ENCODE measurements at places on chromosomes 6 and 20.
A peak's percentile ranks its signal among the peaks of the same experiment; 100 is the strongest.

- no peaks in the 10 kb centered on the region for H3K36me3 ChIP-seq
- no peak overlapping the region for H3K27ac ChIP-seq
- H3K27me3 ChIP-seq, result peaks cover 5% of the 10 kb centered on the region
- no peak for DNase-seq
- peaks cover 3% of the 10 kb centered on the region for H3K4me1 ChIP-seq
Measured at GRCh38 chr6:169225887-169226286, 27.8 kb downstream of the THBS2 start.

GRCh38 chr6:153956808-153957207 is 82.2 kb upstream of the OPRM1 start:
- H3K27ac ChIP-seq, result no peak overlapping the region
- no peak overlapping the region for H3K4me3 ChIP-seq
- H3K27me3 ChIP-seq, result no peaks in the 10 kb centered on the region
- no peak for DNase-seq

- no peaks in the 10 kb centered on the region for H3K4me1 ChIP-seq
- DNase-seq, result no peak
- H3K27me3 ChIP-seq, result no peaks in the 10 kb centered on the region
- peak overlapping the region; percentile 50 for H3K27ac ChIP-seq
Measured at GRCh38 chr20:50587291-50587961, 77.2 kb downstream of the PTPN1 start.

DNA sequence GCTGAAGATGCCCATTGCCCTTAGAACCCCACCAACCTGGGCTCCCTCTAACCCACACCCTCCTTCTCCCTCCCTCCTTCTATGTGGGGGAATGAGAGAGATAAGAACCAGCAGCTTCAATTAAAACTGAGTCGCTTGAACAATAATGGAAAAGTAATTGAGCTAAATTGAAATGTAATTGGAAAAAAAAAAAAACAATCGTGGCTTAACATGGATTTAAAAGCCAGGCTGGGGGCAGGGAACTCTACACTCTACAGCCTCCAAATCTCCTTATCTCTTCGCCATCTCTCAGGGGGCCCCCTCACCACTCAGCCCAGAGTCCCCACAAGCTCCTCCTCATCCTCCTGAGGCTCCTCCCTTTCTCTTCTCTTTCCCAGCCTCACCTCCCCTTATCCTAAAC is 83.2 kb downstream of the MDGA1 start:
- H3K36me3 ChIP-seq, result no peaks in the 10 kb centered on the region
- DNase-seq, result no peak
- H3K27me3 ChIP-seq, result no peaks in the 10 kb centered on the region
